ENCODE measurements at places on chromosomes 2 and 18.

DNA sequence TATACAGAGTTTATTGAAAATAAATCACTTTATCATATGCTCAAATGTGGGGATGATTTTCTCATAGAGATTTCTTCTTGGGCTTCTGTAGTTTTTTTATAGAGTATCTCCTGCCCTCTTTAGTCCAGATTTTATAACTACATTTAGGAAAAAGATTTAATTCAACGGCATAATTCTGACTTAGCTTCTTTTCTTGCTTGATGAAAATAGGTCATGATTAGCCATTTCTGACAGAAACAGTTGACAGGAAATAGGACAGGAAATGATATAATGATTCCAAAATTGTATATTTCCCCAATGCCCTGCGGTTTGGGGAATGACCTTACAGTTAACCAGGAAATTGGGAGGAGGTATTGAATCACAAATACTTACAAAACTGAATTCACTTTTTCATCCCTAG, 1531.9 kb upstream of the ACVR2A start:
- DNase-seq: no peak

GRCh38 chr2:206527153-206527552, 83.8 kb downstream of the ADAM23 start:
- DNase-seq: no peak

- no peak for DNase-seq
Measured at GRCh38 chr18:36589857-36590543, 238.8 kb downstream of the TPGS2 start.

DNA sequence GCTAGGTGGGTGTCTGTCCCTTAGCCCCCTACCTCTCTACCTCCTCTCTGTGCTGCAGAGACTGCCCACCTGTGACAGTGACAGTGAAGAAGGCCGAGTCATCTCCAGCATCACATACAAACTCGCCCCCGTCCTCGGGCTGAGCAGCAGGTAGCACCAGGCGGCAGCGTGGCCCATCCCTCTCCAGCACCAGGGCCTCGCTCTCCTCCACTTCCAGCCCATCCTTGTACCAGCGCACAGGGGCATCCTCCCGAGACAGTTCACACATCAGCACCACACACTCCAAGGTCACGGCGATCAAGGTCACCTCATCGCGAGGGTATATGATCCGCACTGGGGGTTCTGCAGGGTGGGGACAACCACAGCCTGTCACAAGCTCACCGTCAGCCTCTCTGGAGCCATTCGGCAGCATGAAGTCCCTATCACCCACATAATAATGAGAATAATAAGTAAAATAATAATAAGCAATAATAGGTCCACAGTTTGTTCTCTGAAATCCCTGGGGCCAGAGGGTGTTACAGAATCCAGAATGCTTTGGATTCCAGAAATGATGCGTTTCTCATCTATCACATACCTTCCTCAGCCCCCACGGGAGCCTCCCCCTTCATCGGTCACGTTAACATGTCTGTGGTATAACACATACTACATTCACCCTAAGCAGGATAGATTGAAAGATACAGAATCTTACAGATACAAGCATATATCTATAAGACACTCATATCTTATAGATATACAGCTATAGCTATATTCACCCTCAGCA, 12.0 kb downstream of the OBSL1 start:
- DNase-seq: no peak

DNA sequence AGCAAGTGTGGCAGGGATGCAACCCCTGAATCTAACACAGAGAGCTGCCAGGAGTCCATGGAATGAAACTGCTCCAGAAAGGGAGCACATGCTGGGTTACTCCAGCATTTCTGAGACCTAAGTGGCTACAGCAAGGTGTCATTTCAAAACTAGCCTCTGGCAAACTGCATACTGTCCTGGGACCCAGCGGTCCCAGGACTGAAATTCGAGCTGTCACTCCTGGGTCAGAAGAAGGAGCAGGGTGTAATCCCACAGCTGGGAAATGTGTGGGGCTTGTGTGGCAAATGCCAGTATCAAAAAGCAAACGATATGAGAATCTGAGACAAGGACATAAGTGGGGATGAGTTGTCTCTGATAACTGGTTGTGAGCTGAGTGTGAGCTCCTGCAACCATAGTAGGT, 70.3 kb upstream of the ACVR1C start:
- DNase-seq: no peak

- no peak for DNase-seq
Measured at GRCh38 chr2:147714582-147714981, 130.2 kb upstream of the ACVR2A start.

- no peak for DNase-seq
Measured at GRCh38 chr2:26651470-26651771, 10.3 kb upstream of the CIB4 start.

- DNase-seq: no peak
Measured at GRCh38 chr2:69634196-69634821, 9.2 kb downstream of the AAK1 start.

- DNase-seq: no peak
Measured at GRCh38 chr2:48138898-48139297, 232.6 kb upstream of the FBXO11 start.

DNA sequence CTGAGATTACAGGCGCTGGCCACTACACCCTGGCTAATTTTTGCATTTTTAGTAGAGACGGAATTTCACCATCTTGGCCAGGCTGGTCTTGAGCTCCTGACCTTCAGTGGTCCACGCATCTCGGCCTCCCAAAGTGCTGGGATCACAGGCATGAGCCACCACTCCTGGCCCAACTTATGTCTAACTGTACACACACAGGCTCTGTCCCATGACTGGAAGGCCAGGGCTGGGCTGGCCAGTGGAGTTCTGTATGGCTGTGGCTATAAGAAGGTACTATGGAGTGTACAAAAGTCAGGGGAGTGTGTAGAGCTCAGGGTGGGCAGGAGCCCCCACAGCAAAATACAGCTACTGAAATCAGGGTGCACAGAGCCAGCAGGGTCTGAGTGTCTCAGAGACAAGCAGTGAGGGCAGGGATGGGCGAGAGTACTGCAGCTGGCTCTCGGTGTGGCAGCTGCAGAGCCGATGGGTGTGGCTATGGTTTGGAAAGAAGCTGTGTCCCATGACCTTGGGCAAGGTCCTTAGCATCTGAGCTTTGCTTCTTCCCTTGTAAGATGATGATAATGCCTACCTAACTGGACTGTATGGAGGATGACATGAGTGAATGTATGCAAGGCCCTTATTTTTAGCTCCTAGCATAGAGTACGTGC, 10.4 kb upstream of the MSGN1 start:
- DNase-seq: no peak

- DNase-seq: no peak
Measured at GRCh38 chr2:72111061-72111460, 36.6 kb downstream of the CYP26B1 start.

DNA sequence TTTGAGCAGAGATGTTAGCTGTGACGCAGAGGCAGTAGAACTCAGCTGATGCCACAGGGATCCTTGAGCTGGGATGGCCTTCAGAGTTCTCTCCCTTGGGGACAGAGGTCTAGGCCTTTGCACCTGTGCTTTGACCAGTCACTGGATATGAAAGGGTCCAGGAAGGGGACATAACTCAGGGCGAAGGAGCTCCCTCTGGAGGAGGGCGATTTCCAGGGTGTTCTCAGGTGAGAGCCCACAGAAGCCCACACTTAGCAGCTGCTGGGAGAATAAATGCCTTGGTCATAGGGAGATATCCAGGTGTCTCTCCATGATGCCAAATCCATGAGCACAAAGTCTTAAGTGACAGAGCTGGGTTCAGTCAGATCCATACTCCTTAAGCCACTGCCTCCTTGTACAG, 369.2 kb downstream of the NYAP2 start:
- DNase-seq: no peak

GRCh38 chr2:86751778-86752177, 31.7 kb downstream of the RMND5A start:
- no peak for DNase-seq
